ENCODE measurements at places on chromosomes 4 and X. TPM values are rescaled to one million over a fixed set of nuclear protein-coding genes. Genes with fewer than 3 reads are reported as not detected.

- no peak for DNase-seq
Measured at GRCh38 chr4:147526272-147526654, 45.4 kb downstream of the EDNRA start.

DNA sequence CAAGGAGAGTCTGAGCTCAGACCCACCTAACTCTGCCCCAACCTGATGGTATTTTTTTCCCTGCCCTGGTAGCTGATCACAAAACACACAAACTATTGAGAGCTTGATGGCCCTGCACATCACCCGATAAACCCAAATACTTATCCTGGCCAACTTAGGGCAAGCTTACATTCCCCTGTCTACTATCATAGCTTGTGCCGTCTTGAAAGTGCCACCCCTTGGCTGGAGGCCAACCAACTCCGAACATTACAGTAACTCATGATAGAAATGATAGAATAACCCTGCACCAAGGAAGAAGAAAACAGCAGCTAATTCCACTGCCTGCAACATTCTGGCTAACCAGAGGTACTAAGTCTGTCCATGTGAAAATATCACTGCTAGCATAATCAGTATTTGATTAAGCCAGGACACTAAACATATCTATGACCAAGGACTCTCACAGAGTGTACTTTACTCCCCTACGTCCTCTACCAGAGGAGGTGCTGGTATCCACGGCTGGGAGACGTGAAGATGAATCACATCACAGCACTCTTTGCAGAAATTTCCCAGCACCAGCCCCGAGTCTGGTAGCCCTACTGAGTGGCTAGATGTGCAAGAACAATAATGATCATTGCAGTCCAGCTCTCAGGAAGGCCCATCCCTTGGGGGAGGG lies 8.9 kb downstream of the STBD1 start:
- DNase-seq: no peak

DNA sequence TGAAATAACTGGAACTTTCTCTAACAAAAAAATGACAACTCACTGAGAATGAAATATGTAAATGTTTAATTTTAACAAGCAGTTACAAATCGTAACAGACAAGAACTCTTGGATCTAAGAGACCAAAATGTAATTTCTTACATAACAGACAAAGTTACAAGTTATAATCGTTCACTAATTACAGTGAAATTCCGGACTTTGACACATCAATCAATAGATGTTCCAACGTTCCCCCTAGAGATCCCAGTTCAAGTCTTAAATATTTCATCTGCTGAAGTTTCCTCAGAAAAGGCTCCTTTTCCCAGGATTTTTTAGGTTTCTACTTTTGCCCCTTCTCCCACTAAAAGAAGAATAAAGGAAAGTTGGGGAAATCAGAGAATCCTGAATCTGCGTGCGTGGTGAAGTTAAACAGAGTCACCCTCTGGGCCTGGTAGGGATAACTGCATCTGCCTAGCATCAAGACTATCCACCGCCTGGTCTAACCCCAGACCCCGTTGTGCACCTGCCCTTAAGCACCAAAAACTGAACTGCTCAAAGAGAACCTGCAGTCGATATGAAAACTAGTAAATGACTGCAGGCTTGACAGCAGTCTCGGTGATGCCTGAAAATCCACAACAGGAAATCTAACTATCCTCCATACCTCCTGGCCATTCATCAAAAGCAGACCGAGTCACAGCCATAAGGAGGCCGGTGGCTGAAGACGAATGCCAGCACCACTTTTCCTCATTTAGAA lies 2.3 kb downstream of the IRF2 start:
- DNase-seq: peak; percentile 33

- DNase-seq: no peak
Measured at GRCh38 chrX:109958266-109958665, 44.6 kb upstream of the TMEM164 start.

GRCh38 chr4:13081830-13082229 lies 402.3 kb downstream of the RAB28 start:
- no peak for DNase-seq

DNA sequence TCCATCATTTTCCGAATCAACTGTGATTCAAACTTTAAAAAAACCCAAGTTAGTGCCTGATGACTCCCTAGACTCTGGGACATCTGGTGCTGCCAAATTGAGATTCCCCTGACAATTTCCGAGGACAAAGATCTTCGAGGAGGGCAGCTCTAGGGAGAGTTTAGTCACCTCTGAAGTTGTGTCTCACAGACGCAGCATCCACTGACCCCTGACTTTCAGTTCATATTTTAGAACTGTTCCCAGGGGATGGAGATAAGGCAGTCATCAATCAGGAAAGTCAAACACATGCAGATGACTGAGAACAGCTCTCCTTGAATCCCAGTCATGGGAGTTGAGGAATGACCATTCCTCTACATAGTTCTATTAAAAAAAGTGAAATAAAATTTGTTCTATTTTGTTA lies 643.9 kb downstream of the TRIML1 start:
- no peak for DNase-seq

DNA sequence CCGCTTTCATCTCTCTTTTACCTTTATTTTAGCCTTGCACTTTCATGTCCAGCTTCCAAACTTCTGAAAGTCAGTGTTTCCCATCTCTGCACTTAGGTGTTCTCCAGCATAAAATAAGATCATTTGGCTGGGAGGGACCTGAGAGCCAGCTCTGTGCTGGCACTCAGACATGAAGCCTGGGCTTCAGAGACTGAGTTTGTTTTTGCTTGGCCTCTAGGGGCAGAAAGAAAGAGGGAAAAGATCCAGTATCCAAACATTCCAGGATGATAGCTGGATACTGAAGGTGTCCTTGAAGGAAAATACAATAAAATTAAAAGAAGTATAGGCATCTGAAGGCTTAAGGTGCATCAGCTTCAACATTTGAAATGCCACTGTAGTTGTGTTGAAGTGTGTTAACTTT lies 202.4 kb upstream of the ZIC3 start:
- no peak for DNase-seq

- DNase-seq: no peak
Measured at GRCh38 chr4:142690406-142691163, 155.5 kb downstream of the INPP4B start.

- DNase-seq: no peak
Measured at GRCh38 chr4:124079174-124079780, 633.3 kb downstream of the ANKRD50 start.

Gene TRPC3
- not detected for total RNA-seq

Gene SSX1
- total RNA-seq: not detected

Gene BMP15
- total RNA-seq: not detected

Gene AFF2
- 0.22 TPM for total RNA-seq

Gene BMPR1B
- 0.20 TPM for total RNA-seq

Gene THAP9
- 5.8 TPM for total RNA-seq

Gene PABPC4L
- total RNA-seq: 0.20 TPM

Gene ANXA10
- total RNA-seq: 0.99 TPM

Gene ERAS
- not detected for total RNA-seq

Gene SAGE1
- total RNA-seq: not detected

Gene F11
- total RNA-seq: not detected

Measured in lung microvascular endothelial cell (primary cell).